A172 (cell line): ENCODE measurements at places on chromosomes 7 and 10. TPM values are rescaled to one million over a fixed set of nuclear protein-coding genes. Genes with fewer than 3 reads are reported as not detected.
A peak's percentile ranks its signal among the peaks of the same experiment; 100 is the strongest.

DNA sequence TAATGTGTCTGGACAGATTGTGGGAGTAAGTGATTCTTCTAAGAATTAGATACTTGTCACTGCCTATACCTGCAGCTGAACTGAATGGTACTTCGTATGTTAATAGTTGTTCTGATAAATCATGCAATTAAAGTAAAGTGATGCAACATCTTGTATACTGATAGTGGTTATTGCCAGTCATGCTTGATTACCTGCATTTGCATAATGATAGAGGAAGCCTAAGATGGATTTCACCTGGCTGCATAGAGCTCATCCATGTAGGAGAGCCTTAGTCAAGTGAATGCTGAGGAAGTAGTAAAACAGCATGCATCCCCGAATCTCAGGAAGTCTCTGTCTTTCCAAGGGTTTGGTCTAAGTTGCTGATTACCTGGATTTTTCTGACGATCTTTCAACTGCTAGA, 64.2 kb upstream of the CAPZA2 start:
- DNase-seq = no peak

DNA sequence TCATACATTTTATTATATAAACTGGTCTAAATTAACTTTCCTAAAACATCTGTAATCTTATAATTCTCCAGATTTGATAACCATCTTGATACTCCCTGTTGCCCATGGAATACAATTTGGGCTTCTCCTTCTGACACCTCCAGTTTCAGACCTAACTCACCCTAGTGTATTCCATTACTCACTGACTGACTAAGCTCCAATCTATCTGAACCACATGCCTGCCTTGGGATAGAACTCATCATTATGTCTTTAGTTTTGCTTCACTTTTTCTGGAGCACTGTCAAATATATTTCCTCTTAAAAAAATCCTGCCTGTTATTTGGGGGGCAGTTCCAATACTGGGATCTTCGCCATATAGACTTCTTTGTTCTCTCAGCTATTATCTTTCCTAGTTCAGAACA, 4.9 kb upstream of the FOXP2 start:
- DNase-seq = no peak

GRCh38 chr7:44149571-44150465, 8.7 kb upstream of the MYL7 start:
- DNase-seq = no peak

- no peak for DNase-seq
These were observed 50.0 kb upstream of the KMT2E start for GRCh38 chr7:104963991-104964385.

GRCh38 chr10:112330607-112331160, 43.2 kb upstream of the ACSL5 start:
- DNase-seq = no peak

DNA sequence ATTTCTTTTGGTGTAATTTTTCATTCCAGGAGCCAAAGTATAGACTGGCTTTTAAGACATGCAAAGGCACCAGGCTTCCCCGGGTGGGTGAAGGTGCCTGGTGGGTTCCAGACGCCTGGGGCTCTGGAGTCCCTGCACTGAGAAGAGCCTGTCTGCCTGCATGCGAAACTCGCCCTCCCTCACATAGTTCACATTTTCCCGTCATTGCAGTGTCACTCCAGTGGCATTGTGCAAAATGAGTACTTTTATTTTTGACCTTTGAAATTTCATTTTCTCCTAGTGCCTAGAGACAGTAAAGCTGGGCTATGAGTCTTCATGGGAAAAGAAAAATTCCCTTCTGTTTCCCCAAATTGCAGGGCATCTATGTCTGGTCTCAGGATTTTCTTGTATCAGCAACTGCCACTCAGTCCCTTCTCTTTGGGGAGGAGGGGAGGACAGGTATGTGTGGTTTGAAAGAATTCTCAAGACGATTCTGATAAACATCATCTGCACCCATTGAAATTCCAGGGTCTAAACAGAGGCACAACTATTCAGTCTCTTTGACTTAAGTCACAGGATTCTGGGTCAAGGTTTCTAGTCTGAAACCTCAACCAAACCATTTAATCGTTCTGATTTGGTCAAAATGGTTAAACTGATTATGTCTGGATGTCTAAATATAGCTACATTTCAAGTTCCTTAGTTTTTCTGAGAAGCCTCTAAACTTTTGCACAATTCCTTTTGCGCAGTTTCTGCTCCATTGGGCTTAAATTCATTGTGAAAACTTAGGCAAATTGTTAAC, 107.8 kb downstream of the CYP26A1 start:
- no peak for DNase-seq

- no peak for DNase-seq
These were observed 30.3 kb upstream of the JAKMIP3 start for GRCh38 chr10:132035476-132035875.

DNA sequence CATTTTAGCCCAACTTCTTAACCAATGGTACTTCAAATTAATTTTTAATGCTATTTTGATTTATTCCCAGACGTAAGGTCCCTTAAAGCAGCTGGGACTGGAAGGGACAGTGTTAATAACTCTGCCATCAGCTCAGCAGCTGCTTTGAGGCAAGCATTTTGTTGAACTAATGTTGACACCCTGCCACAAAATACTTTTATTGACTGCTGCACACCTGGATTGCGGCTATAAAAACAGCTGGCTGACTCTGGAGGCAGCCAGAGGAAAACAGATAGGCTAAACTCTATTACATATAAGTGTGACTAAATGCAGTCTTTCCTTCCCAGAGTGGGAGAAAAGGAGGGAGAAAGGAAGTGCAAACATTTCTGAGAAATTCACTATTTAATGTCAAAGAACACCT, 77.6 kb downstream of the ETV1 start:
- no peak for DNase-seq

DNA sequence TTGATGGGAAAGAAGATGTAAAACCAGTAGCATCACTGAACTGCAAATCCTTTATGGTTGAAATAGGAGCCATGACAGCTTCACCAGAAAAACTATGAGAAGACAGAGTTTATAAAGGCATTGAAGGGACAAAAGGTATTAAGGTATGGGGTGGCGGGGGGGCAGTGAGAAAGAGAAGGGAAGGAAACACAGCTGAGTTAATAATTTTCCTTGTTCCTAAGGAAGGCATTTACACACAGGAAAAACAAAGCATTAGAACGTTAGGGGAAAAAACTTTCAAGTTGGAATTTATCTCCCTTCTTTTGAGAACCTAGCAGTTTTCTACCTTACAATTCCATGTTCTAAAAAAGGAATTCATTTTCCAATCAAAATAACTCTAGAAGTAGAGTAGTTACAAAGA, 4.4 kb downstream of the LARP4B start:
- no peak for DNase-seq

GRCh38 chr7:70392256-70392876, 739.6 kb upstream of the GALNT17 start:
- DNase-seq = no peak

GRCh38 chr7:77498659-77499379, 38.3 kb upstream of the PTPN12 start:
- DNase-seq = no peak

DNA sequence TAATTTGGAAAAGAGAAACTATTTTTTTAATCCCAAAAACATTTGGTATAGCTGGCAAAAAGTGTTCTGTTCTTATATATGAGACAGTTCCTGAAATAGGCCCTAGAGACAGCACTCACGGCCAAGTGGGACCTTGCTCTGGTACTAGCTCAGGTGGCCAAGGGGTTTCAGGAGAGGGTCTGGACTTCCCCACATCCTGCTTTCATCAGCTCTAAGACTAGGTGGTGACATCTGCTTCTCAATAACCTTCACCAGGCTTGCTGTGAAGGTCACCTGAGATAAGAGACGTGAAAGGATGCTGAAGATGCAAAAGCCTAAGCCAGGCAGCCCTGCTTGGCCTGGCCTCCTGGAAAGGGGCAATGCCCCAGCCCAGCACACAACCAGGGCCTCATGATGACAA, 40.6 kb downstream of the RBM28 start:
- no peak for DNase-seq

- peak; percentile 74 for DNase-seq
These were observed 316.8 kb upstream of the STEAP1 start for GRCh38 chr7:89837515-89837914.

DNA sequence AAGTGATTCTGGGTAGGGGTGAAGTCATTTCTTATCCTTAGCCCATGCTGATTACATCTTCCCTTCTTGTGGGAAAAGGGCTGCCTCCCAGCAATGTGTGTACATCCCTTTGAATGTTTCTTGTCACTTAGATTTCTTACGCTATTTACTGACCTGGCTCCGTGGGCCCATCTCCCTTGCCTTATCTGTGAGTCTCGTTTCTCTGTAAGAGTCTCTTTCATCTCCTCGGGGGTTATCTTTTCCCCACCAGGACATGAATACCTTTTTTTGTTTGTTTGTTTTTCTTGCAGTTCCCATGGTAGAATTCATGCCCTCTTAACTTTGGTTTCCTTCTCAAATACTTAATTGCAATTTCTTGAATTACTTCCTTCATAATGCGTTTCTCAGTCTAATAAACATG, 107.7 kb downstream of the BAMBI start:
- no peak for DNase-seq

DNA sequence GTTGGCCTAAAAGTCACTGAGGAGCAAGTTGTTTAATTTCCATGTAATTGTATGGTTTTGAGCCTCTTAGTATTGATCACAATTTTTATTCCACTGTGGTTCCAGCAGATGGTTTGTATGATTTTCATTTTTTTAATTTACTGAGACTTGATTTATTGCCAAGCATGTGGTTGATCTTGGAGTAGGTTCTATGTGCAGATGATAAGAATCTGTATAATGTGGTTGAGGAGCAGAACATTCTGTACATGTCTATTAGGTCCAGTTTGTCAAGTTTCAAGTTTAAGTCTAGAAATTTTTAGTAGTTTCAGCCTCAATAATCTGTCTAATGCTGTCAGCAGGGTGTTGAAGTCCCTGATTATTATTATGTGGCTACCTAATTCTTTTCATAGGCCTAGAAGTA, 22.7 kb upstream of the ZWINT start:
- no peak for DNase-seq

GRCh38 chr10:20407357-20407756, 489.8 kb downstream of the NEBL start:
- DNase-seq = no peak

DNA sequence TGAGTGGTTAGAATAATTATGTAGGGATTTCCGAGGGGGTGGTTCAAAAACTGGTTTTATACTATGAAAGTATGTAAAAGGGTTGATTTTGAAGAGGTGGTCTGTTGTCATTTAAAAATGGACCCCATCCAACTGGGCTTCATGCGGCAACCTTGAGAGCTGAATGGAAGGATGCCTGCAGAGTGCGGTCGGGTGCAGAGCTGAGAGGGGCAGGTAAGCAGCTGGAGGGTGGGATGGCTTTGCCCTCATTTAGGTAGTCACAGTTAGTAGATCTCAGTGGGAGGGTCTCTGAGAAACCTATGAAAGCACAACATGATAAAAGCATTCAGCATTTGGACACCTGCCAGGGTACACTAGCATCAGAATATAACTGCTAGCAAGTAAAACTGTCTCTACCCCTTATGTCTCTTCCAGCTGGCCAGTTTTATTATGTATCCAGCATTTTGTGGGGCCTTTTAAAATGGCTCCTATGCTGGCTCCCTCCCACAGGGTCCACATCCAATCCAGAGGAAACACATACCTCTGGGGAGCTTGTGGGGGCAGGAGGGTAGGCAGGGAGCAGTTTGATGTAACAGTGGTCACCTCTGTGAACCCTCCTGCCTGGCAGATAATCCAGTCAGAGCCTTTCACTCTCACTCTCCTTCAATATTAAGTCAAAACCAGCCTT, 75.9 kb upstream of the MAGI2 start:
- DNase-seq = no peak

- DNase-seq = no peak
These were observed 32.4 kb downstream of the CTNNA3 start for GRCh38 chr10:67663449-67664087.

GRCh38 chr7:150333659-150334058, 7.8 kb downstream of the RARRES2 start:
- DNase-seq = no peak

- peak; percentile 36 for DNase-seq
These were observed 42.1 kb upstream of the ADRA2A start for GRCh38 chr10:111034598-111035310.

DNA sequence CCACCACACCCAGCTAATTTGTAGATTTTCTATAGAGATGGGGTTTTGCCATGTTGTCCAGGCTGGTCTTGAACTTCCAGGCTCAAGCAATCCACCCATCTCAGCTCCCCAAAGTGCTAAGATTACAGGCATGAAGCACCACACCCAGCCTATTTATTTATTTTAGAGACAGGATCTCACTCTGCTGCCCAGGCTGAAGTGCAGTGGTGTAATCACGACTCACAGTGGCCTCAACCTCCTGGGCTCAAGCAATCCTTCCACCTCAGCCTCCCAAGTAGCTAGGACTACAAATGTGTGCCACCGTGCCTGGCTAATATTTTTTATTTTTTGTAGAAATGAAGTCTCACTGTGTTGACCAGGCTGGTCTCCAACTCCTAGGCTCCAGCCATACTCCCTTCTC, 6.9 kb upstream of the FRAT2 start:
- no peak for DNase-seq

DNA sequence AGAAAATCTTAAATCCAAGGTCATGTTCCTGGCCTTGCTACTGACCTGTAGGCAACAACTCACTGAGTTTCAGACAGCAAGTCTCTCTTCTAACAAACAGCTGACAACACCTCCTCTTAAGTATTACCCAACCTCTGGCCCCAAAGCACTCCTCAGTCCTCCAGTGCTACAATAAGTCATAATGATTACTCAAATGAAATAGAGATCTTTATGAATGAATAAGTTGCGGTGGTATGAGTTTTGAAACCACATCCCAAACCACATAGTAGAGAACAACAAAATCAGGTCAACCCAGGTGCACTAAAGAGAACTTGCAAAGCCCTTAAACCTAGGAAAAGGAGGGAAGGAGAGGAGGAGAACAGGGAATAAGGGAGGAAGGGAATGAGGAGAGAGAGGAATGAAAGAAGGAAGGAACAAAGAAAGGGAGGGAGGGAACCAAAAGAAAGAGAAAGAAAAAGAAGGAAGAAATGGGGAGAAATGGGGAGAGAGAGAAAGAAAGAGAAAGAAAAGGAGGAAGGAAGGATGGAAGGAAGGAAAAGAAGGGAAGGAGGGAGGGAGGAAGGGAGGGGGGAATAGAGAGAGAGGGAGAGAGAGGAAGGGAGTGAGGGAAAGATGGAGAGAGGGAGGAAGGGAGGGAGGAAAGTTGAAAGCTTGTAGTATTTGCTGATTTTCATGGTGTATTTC, 142.8 kb upstream of the CALCR start:
- DNase-seq = peak; percentile 44

- peak; percentile 36 for DNase-seq
These were observed 30.7 kb upstream of the EPC1 start for GRCh38 chr10:32377458-32378259.

- DNase-seq = peak; percentile 54
These were observed 7.1 kb downstream of the ZNF511 start for GRCh38 chr10:133315847-133316246.

GRID2IP gene
- 0.03 and 0.22 TPM in 2 replicates for total RNA-seq

LDB3 gene
- 0.10 and 0.31 TPM in 2 replicates for total RNA-seq

FOXI2 gene
- not detected in 2 replicates for total RNA-seq

ARHGEF5 gene
- not detected in 2 replicates for total RNA-seq

AKR1C1 gene
- 28.1 and 68.3 TPM in 2 replicates for total RNA-seq

FAM25C gene
- not detected in 2 replicates for total RNA-seq

COL26A1 gene
- total RNA-seq = not detected in 2 replicates

LIPM gene
- total RNA-seq = not detected in 2 replicates
